ENCODE measurements at places on chromosomes 12 and 14.

GRCh38 chr14:88164906-88165534 is 158.0 kb downstream of the KCNK10 start:
- DNase-seq = no peak

DNA sequence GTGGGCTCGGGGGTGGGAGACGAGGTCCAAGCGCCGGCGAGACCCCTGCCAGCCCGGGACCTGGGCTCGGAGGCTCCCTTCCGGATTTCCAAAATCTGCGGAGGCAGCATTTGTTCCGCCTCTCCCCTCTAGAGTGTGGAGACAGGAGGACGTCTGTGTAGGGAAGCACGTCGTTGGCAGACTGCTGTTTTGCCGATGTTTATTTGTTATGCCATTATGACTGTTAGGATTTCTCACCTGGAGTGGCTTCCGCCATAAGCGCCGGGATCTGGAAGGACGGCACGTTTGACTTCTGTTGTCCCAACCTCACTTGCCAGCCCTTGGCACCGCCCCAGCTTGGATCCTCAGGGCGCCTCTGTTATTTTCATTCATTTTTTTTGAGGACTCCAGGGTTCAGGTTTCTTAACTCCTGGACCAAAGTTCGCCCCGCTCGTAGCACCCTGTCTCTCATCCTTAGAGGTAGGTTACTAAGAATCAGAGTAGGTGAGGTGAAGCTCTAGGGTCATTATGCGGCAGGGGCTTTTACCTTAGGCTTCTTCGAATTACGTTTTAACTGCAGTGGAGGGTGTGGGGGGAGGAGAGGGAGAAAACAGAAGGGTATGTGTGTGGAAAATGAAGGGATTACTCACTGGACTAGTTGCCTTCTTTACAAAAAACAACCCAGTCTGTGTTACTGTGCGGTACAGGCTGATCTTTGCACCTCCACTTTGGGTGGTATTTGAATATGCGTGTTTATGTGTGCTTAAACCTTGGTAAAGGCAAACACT is 547 bp upstream of the PYGL start:
- peak; percentile 94 for DNase-seq

GRCh38 chr12:56341616-56342015 is 2.9 kb downstream of the IL23A start:
- DNase-seq = no peak

DNA sequence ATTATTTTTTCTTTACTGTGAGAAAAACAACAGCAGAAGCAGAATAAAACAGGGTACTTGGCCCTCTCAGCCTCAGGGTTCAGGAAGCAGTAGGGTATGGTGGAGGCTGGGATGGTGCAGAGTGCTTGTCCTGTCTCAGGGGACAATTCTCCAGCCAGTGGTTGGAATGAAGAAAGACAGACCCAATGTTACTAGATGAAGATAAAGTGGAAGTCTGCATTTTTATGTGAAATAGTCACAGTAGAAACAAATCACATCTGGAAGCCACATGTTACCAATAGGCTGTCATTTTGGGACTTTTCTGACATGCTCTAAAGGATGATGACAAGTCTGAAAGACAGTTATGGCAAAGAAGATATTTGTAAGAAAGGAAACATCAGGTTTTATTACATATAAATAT is 32.3 kb downstream of the PROX2 start:
- no peak for DNase-seq

GRCh38 chr12:113697104-113697503 is 225.4 kb upstream of the LHX5 start:
- no peak for DNase-seq

- peak; percentile 93 for DNase-seq
Measured at GRCh38 chr14:21528381-21529348, 2.5 kb upstream of the SALL2 start.

DNA sequence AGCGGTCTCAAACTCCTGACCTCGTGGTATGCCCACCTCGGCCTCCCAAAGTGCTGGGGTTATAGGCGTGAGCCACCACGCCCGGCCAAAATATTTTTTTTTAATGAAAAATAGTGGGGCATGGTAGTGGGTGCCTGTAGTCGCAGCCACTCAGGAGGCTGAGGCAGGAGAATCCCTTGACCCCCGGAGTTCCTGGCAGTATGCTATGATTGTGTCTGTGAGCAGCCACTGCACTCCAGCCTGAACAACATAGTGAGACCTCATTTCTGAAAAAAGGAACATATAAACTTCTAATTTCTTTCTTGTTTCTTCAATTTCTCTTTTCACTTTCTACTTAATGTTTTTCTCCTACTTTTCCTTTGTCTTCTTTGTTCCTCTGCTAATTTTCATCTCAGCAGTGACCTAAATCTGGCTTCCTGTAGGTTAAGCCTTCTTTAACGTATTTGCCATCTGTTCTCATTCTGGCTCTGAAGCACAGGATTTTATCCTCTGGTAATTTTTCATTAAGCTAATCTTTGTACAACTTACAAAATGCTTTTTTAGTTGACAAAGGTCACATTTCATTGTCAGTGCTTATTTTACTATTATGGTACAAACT is 4.5 kb upstream of the RPGRIP1 start:
- DNase-seq = no peak

DNA sequence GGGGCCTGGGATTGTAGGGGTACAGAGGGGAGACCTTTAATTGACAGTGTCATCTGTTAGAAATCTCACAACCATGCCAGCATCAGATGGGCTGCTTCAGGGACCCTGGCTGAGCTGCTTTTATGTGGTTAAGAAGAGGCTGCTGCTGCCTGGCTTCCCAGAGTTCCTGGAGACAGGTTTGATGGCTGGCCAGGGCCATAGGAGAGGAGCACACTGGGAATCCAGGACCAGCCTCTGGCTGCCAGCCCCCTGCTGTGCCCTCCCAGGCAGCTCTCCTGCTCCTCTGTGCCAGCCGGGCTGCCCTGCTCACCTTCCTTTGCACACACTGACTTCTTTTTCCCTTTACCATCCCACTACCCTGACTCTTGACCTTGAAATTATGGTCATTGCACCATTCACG is 507 bp upstream of the KRT73 start:
- no peak for DNase-seq

DNA sequence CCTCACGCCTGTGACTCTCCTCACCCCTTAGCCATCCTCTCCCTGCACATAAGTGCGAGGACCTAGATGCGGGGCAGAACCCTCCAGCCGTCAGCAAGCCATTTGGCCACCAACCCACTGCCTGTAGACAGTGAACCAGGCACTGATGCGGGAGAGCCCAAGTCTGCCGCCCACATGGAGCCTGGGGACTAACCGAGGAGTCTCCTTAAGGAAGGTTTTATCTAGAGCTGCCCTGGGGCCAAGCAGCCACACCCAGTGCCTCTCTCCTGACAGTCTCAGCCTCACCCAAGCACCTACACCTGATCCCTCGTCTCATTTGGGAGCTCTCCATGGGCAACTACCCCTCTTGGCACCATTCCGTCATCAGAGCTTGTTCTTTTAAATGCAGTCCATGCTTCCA is 72.7 kb downstream of the CHGA start:
- no peak for DNase-seq

DNA sequence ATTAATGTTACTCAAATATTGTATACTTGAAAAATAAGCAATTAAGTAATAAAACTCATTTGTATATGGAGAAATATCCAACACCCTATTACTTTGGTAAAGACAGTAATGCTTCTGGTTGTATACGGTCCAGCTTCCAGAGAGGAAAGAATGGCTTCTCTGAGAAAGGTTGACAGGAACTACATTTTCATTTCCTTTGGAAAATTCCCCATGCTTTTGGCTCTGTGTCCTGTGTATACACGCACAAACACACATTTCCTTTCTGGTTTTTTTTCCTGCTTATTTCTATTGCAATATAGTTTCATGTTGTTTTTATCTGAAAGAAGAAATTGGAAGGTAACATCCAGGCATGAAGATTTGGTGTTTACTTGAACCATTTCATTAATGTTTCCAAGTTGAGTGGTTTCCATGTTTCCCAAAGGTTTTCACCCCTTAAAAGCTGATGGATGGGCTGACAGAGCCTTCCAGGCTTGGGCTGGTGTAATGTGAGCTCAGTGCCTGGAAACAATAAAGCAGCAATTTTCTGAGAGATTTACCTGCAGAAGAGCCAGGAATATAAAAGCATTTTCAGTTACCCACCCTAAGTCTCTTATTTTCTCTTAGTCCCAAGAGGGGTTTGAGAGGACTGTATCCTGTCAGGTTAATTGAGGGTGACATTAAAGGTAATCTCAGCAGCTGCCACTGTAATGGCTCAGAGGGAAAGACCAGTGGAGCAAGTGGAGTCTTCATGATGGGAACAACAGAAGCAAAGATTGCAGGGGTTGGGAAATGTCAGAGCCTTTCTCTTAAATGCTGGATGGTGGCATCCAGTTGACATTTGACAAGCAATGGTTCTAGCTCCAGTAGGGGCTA is 33.4 kb upstream of the TMTC1 start:
- DNase-seq = no peak

- DNase-seq = no peak
Measured at GRCh38 chr14:56660677-56661389, 81.2 kb downstream of the TMEM260 start.

GRCh38 chr12:131131077-131131807 is 177.5 kb downstream of the ADGRD1 start:
- DNase-seq = no peak

DNA sequence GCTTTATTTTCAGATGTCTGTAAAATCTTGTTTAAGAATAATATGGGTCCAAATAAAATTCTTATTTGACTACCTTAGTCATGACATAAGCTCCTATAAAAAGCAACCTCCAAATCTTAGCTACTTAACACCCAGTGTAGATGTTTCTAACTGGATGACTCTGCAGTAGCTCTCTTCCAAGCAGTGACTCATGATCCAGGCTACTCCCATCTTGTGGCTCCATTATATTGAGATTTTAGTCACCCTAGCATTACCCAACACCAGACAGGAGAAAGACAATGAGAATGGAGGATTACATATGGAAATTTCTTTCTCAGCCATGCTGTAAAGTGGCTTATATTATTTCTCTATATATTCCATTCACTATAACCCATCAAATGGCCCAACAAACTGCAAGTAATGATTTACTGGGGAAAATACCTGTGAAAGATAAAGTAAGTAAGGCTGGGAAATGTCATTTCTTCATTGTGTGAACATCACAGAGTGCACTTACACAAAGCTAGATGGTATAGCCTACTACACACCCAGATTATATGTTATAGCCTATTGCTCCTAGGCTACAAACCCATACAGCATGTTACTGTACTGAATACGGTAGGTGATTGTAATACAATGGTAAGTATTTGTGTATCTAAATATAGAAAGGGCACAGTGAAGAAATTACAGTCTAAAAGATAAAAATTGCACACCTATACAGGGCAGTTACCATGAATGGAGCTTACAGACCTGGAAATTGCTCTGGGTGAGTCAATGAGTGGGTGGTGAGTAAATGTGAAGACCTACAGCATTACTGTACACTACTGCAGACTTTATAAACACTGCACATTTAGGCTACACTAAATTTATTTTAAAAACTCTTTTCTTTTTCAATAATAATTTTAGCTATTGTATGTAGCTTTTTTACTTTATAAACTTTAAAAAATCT is 163.2 kb downstream of the DYRK2 start:
- DNase-seq = no peak

DNA sequence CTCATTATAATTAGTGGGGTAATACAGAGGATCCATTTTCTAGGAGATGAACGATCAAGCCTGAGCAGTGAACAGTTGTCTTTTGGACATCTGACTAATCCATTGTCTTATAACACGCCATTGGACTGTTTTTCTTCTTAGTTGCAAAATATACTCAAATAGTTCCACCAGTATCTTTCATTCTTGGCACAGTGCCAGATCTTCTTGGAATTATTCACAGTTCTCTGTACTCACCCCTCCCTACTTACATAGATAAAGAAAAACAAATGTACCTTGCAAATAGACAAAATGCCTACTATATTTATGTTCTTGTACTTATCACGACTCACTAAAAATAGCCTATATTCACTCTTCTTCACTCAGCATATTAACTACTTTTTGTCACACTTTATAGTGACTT is 3.8 kb downstream of the CBLN3 start:
- peak; percentile 63 for DNase-seq

- DNase-seq = no peak
Measured at GRCh38 chr12:117165342-117165741, 24.9 kb downstream of the FBXO21 start.
